ENCODE measurements at places on chromosomes 7 and 10.

DNA sequence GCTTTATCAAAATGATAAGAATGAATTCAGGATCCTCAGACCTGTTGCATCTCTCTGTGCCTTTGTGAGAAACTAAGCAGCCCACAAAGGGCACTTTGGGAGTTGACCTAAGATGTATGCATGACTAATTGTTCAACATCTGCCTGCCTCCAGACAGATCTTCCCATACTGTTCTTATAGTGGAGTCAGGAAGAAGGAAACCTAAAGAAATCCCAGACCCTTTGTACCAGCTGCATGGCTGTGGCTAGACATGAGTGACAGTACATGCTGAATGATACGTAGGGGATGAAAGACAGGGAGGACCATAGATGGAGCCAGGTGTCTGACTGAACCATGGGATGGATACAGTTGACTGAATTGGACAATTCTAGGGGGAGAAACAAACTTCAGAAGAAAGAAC lies 148.7 kb upstream of the PCGF5 start:
- DNase-seq = no peak

DNA sequence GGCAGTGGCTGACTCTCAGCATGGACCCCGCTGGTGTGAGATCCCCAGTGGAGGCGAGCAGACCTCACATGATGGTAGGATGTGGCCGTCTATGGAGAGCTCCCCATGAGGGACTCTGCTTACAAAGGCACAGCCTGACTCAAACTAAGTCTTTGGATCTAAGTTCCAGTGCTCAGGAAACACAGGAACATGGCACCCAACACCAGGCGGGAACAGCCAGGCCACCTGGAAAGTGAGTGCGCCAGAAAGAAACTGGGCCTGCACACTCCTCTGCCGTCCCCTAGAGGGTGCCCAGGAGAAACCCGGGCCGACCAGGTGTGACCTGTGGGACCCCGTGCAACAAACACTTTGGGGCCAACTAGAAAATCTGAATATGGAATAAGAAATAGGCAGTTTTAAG lies 10.0 kb downstream of the PITRM1 start:
- DNase-seq = no peak

DNA sequence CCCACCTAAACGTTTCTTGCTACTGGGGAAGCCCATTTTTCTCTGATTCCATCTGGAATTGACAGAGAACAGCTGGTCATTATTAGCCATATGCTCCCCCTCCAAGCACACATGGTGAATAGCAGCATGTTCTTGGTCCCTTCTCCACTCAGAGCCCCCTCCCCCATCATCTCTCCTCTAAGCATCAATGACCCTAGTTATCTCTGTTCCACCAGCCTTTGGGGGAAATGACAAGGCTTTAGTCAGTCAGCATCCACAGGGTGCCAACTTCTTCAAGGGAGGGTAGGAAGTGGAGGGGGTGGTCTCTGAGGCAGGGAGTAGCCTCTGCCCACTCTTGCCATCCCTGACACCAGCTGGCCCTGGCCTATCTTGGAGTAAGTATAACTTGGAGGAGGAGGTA lies 163.1 kb downstream of the UBE2H start:
- DNase-seq = no peak

GRCh38 chr7:18913106-18913505 lies 204.3 kb downstream of the TWIST1 start:
- DNase-seq = no peak

- DNase-seq = no peak
Measured at GRCh38 chr10:126598009-126598408, 72.5 kb downstream of the C10orf90 start.

DNA sequence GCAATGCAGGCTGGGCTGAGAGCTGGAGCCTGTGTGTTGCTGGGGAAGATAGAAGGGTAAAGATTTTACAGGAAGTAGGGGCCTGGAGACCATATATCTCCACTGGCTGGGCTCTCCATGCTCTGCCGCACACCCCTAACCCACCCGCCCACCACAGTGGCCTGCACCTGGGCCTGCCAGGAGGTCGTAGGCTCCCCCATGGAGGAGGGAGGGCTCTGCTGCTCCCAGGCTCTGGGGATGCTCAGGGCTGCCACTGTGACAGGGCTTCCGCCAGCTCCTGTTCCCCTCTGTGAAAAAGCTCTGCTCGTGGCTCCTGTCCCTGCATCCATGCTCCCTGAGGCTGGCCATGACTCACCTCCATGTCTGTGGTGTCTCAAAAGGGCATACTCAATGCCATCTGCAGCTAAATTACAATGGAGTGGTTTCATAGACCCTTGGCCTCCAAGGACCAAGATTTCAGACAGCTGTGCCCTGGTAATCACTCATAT lies 106.0 kb downstream of the CXCL12 start:
- no peak for DNase-seq

- no peak for DNase-seq
Measured at GRCh38 chr10:639751-640672, 49.5 kb downstream of the DIP2C start.

GRCh38 chr7:136938476-136938875 lies 70.0 kb downstream of the CHRM2 start:
- no peak for DNase-seq

DNA sequence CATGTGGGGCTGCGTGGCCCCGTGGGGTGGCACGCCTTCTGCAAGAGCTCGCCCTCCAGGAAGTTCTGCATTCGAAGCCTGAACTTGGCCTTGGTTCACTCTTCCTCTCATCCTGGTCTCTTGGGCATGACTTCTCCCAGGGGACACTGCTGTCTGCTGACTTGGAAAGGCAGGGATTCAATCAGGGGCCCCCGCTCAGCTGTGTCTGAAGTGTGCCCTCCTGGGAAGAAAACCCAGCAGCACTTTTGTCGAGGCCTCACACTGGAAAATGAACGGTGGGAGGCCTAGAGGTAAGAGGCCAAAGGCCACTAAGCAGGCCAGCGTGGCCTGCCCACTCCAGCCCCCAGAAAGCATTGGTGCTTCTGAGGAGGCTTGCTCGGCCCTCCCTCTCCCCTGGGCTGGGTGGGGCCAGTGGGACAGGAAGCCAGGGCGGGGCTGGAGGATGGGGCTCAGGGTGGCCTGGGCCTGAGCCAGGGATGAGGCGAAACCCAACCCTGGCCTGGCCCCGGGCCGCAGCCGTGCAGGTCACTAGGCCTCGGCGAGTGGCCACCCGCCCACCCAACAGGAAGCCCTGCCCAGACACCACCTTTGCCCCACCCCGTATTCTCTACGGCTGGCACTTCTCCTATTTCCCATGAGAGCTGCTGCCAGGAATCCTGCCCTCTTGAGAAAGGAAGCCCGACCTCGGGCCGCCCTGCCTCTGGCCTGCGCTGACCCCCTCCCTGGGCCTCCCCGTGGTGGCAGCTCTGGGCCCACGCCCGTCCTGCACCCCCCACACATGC lies 81.1 kb downstream of the ZMIZ1 start:
- DNase-seq = no peak

All from naive thymus-derived CD8-positive, alpha-beta T cell (primary cell).